NCI-H2081 treated with DMSO at 0.1 percent for 48 hours (cell line): ENCODE measurements at places on chromosomes 2 and 18.

DNA sequence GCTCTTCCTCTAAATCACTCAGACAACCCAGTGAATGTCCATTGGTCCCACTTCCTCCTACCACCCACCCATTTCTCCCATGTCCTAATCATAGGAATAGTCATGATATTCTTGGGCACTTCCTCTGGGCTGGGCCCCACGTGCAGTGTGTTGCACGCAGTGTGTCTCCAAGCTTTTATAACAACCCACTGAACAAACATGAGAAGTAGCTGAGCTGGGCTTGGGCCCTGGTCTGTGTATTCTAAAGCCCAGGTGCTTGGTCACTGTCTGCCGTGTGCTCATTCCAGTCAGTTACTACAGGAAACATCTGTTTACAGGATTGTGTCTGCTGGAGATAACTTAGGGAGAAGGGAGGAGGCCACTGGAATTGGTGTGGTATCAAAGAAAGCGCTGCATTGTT, 64.2 kb upstream of the THOC1 start:
- no peak for DNase-seq

- no peak for DNase-seq
These were observed 38.1 kb upstream of the ARHGAP25 start for GRCh38 chr2:68696554-68696953.

- DNase-seq, result no peak
These were observed 21.2 kb downstream of the RTP5 start for GRCh38 chr2:241890524-241891235.

DNA sequence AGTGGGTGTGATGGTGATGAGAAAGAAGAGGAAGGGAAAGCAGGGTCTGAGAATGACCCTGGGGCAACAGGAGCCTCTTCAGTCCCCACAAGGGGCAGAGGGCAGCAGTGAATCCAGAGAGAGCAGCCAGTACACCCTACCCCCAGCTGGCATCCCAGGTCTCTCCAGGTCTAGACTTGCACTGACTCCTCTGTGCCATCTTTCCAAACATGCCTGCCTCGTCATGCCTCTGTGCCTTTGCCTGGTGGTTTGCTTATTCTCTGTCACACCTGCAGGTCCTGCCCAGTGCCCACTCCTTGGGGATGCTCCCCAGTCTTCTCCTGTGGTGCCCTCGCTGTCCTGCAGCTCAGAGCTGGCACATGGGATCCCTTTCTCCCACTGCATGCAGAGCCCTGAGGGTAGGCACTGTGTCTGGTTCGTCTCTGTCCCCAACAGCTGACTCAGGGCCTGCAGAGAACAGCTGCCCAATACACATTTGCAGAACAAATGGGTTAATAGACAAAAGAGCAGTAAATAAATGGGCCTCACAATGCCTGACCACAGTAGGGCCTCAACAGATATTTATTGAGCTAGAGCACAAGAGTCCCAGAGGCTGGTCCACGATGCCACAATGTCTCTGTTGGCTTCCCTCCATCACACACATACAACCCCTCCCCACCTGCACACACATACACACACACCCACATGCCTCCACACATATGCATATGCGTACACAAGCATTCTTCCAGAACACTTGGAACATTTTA, 89.8 kb downstream of the HS1BP3 start:
- no peak for DNase-seq

- DNase-seq, result no peak
These were observed 25.8 kb upstream of the TMEM182 start for GRCh38 chr2:102736110-102736409.

GRCh38 chr2:154452471-154452870, 246.0 kb upstream of the KCNJ3 start:
- no peak for DNase-seq

- no peak for DNase-seq
These were observed 103.5 kb downstream of the ICOS start for GRCh38 chr2:204040016-204040415.

- DNase-seq, result no peak
These were observed 17.1 kb downstream of the EHD3 start for GRCh38 chr2:31251018-31251417.
